Activated CD8-positive, alpha-beta memory T cell treated with anti-CD3 and anti-CD28 coated beads for 1 hour (primary cell): ENCODE measurements at places on chromosomes 4 and X.

DNA sequence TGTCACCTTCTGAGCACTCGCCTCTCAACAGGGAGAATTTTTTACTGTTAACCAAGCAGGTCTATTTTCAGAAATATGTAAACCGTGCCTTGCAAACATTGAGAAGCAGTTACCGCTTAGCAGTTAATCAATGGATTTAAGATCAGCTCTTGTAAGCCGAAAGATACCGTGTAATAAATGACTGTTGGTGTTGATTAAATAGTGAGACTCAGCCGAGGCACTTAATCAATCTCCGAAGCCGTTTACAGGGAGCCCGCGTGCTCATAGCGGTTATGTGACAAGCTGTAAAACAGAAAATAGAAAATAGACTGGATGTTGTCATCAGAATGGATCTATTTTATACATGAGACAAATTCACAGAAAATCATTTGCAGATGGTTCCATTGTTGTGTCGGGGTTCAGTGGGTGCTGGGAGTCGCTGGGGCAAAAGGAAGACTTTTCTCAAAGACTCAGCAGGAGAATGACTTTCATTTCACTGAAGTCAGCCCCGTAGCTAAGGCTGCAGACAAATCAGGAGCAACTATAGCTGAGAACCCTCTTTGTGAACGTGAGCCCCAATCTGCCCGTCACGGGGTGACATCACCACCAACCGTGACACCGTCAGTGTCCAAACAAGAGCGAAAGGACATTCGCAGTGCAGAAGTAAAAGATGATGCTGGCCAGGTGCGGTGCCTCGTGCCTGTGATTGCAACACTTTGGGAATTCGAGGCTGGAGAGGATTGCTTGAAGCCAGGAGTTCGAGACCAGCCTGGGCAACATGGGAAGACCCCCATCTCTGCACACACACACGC lies 275.3 kb downstream of the CRLF2 start:
- DNase-seq = no peak

DNA sequence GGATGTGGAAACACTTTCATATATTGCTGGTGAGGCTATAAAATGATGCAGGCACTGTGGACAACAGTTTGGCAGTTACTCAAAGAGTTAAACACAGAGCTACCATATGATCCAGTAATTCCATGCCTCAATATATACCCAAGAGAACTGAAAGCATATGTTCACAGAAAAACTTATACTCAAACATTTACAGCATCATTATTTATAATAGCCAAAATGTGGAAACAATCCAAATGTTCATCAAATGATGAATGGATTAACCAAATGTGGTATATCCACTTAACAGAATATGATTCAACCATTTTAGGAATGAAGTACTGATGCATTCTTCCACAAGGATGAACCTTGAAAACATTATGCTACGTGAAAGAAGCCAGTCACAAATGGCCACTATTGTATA lies 603.8 kb downstream of the IQCM start:
- no peak for DNase-seq

DNA sequence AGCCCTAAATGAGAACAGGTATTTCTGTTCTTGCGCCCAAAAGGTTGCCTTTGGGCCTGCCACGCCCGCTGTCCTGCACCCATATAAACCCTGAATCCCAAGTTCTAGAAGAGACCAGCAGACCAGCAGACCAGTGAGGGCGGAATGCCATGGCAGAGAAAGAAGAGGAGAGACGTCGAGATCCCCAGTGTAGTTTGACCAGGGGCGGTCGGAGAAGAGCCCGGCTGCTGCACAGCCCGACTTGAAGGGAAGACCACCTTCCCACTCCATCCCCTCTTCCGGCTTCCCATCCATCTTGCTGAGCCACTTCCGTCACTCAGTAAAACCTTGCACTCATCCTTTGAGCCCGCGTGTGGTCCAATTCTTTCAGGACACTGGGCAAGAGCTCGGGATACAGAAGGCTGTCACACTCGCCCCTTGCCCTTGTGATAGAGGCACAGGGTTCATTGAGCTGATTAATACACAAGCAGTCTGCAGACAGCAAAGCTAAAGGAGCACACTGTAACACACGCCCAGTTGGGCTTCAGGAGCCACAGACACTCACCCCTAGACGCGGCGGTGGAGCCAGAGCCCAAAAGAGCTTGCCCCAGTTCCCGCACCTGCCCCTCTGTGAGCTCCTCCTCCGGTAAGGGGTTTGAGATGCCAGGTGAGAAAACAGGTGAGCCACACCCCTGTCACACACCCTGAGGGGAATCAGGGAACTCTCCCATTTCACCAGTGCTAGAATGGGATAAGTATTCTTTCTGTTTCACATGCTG lies 230.8 kb downstream of the PCDH10 start:
- DNase-seq = no peak

DNA sequence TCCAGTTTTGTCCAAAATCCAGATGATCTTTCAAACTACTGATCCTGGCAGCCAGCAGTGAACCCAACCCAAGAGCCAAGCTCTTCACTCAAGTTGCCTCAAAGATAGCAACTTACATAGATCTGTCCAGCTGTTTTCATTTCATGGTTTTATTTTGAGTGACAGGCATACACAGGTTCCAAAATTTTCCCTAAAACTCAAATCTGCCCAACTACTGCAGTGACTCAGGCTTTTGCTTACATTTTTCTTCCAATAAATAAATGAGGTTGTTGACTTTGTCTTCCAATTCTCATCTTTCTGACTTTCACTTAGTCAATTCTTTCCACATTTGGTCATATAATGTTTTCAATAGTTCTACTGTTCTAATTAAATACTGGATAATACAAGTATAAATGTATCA lies 158.8 kb downstream of the TECRL start:
- DNase-seq = no peak

DNA sequence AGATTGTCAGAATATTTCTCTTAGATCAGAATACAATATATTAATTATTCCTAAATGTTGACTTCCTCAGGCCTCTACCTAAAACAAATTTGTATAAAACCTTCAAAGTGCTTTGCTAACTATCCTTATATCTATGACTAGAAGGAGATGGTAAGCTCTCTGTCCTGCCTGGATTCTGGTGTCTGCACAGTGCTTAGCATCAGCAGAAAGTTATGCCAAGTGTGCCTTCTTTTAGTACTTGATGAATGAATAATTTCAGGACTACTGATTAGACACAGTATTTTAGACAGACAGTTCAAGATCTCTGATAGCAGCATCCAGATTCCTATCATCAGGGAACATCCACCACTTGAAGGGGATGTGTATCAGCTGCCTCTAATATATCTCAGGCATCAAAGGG lies 242.4 kb upstream of the TLL1 start:
- no peak for DNase-seq

- DNase-seq = no peak
These were observed 41.9 kb downstream of the CNGA1 start for GRCh38 chr4:47974566-47974965.

DNA sequence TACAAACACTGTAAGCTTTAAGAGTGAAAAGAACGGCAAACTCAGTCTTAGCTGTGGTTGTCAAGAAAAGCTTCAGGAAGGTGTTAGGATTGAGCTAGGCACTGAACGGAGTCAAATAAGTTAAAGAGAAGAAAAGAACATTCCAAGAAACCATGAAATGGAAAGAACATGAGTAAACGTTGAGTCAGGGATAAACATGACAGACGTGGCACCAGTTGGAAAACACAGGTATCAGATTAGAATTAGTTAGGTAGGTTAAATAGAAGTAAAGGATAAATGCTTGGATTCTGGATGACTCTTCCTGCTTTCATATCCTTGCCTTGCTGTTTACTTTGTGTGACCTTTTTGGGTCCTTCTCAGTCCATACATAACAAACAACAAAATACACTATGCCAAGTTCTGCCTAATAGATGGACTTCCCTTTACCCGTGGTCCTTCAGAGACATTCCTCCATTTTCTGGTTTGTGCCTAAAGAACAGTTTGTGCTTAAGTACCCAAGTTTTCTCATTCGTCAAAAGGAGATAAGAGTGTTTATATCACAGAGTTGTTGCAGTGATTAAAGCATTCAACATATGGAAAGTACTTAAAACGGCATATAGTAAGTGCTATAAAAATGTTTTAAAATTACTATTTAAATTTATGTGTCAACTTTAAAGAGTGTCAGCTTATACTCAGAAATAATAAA lies 446.9 kb downstream of the TMA16 start:
- DNase-seq = no peak

DNA sequence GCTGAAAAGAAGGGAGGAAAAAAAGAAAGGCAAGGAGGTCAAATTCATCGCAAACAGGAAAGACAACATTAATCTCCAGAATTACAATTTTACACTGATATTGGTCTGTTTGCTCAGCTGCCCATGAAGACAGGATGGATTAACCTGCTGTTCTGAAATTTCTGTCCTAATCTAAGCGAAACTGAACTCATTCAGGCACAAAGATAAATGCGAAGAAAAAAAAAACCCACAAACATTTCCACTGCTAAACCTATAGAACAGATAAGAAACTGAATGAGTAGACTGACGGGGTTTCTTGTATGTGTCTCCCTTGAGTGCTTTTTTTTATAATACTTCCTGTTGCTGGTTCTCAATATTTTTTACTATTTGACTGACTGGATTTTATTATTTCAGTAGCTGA lies 251.8 kb upstream of the FTHL17 start:
- DNase-seq = no peak

DNA sequence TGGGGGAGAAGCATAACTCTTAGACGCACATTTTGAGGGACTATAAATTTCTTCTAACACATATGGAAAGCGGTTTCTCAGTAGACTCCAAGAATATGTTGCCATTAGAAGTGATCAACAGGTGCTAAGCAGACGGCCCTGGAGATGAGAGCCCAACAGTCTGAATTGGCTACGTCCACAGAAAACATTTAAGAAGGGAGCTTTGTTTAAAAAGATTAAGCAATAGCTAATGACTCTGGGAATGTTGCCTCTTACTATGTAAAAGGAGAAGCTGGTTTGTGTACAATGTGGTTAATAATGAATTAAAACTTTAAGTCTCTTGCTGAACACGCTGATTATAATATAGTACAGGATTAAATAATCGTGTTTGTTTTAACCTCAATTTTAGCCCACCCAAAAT lies 399.5 kb downstream of the SMARCA1 start:
- DNase-seq = no peak

DNA sequence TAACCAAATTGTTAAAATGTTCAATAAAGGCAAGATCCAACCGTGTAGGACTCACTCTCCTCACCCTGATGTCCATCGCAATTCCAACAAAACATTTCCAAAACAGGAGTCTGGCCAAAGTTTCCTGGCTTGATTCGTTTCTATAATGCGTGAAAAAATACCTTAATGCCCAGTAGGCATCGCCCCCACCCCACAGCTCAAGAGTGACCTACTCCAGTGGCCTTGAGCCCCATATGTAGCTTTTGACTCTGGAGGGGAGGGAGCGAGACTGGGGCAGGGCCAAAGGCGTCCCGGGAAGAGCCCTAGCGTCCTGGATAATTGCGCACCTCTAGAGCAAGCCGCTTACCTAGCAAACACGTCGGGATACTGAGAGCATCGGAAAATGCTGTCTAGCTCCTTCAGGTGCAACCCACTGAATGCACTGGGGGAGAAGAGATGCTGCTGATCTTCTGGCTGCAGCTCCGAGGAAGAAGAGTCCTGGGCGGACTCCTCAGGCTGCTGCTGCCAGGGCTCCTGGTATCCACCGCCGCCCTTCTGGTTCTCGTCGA lies 55.6 kb upstream of the NKAP start:
- no peak for DNase-seq

- DNase-seq = no peak
These were observed 3.7 kb downstream of the EREG start for GRCh38 chr4:74368596-74368995.

- DNase-seq = no peak
These were observed 27.1 kb upstream of the SLC9B1 start for GRCh38 chr4:103046416-103047290.

- DNase-seq = no peak
These were observed 75.9 kb downstream of the SHISA3 start for GRCh38 chr4:42473071-42473684.

DNA sequence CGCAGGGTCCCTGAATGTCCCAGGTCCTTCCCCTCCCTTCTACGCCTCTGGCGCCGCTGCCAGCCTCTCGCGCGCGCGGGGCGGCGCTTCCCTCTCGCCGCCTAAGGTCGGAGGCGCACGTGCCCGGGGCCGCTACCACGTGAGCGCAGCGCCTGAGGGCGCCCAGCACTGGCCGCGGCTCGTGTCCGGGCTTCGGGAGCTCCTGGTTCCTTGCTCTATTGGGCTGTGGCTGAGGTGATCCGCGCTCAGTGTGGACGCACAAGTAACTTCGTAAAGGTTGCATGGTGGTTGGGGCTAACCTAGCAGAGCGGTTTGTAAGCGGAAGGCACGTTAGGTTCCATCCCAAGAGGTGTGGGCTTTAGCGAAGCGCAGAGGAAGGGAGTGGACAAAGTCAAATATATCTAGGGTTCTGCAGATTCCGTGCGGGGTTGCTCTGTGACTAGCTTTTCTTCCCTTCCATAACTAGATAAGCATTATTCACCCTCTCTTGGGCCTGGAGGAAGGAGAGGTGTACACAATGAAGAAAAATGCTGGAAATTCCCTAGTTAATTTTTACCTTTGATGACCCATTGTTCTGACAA lies 1.8 kb downstream of the TLL1 start:
- no peak for DNase-seq

DNA sequence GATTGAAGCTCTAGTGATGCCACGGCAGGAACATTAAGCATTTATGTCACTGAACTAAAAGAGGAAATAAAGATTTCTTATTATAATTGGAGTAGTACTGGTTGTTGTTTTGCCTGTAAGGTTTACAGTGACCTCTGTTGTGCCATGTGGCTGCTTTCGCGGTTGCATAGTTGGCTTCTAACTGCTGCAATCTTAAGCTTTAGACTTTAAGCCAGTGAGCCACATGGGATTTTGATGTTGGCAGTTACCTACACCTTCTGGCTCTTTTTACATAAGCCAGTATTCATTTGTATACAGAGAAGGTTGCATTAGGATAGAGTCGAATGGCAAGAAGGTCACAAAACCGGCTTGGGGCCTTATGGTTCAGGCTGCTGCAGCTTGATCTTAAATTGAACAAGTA lies 1311.6 kb downstream of the RAPGEF2 start:
- DNase-seq = no peak

DNA sequence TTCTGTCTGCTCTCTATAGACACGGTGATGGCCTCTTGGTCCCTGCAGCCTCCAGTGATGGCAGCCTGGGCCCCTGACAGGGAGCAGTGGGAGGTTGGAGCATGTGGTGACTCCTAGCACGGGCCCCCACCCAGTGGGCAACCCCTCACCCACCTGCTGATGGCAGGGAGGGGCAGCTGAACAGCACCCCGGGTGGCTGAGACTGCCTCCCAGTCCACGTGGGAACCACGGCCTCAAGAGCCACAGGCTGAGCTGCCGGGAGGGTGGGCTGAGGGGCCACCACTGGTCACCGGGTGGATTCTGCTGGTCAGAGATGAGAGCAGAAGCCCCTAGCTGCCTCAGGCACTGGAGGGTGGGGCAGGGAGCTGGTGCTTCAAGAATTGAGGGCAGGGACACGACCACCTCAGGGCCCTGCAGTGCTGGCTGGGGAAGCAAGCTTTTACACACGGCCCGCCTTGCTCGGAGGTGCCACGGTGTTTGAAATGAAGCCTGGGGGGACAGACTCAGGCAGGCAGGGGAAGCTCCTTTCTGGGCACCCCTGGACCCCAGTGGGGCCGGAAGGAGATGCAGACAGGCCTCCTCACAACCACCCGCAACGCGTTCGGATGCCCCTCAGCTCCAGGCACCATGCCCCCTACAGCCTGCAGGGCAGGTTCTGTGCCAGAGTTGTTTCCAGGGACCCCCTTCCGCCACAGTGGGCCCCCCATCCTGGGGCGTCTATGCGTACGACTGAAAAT lies 6.3 kb upstream of the HAUS3 start:
- DNase-seq = no peak
